Stimulated activated CD4-positive, alpha-beta T cell treated with anti-CD3 and anti-CD28 coated beads, Interleukin-12 subunit alpha, Interleukin-12 subunit beta, amount 100 ng/mL, for 48 hours (primary cell): ENCODE measurements at places on chromosomes 12 and 14.
A peak's percentile ranks its signal among the peaks of the same experiment; 100 is the strongest.

GRCh38 chr12:14893506-14894250 is 8.0 kb upstream of the MGP start:
- no peak for DNase-seq

DNA sequence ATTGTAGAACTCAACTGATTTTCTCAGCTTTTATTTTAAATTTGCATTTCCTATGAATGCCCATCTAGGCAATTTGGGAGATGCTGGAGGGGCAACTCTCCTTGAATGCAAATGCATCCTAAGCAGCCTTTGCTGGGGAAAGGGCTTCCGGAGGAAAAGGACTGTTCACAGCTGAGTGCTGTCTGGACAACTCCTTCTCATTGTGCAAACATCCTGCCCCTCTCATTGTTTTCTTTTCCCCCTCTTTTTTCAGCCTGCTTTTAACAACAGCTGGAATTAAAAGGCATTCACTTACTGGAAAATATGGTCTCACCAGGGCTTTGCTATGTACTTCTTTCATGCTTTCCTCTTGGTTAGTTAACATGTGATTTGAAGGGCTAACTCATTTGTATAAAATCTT is 397.8 kb downstream of the FUT8 start:
- DNase-seq, result no peak

- DNase-seq, result no peak
Observed at GRCh38 chr12:116420227-116420880, 138.8 kb upstream of the MAP1LC3B2 start.

DNA sequence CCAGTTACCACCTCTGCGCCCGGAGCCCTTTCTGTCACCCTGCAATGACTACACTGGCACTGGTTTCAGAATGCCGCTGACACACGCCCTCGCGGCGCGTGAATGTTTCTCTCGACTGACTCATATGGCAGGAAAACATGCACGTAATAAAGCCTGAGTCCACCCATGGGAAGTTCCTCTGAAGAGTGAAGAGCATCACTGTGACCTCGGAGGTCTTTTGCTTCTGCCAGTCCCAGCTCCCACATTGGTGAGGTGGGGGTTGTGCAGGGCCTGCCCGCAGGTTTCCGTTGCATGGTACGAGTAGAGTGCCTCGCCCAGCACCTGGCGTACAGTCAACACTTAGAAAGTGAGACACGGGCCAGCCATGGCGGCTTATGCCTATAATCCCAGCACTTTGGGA is 11.1 kb upstream of the SLC6A12 start:
- DNase-seq, result no peak

GRCh38 chr12:130916241-130916911 is 37.3 kb upstream of the ADGRD1 start:
- peak; percentile 11 for DNase-seq

DNA sequence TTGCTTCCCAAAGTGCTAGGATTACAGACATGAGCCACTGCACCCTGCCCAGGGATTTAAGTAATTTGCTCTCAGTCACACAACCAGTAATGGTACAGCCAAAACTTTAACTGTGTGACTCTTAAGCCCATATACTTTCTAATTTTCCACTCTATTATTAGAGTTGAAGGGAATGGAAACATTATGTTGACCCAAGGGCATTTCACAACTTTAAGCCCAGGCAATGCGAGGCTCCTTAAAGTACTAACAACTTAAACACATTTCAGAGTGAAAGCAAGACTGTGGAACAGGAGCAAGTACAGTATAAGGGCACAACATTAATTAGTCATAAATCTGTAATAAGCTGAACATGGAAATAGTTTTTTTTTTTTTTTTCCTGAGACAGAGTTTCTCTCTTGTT is 39.8 kb downstream of the BAZ1A start:
- no peak for DNase-seq
